ENCODE measurements at places on chromosomes 6 and 20.

DNA sequence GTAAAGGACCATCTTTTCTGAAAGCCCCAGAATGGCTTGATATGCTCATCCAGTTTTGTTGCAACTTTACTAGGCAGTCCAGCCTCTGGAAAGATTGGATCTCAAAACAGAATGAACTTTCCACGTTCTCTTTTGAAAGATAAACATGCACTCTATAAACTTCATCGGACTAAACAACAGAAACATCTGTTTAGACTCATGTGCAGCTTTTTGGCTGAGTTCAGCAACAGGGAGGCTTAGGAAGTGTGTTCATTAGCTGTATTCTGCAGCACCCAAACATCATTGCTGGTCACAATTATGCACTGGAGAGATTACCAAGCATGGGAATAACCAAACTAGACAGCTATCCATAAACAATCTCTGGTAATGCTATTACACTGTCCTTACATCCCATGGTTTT, 180.5 kb downstream of the TENT5A start:
- no peak for DNase-seq

- no peak for DNase-seq
Observed at GRCh38 chr6:111032484-111033140, 50.8 kb downstream of the RPF2 start.

- DNase-seq, result peak; percentile 9
Observed at GRCh38 chr6:13384506-13384905, 56.2 kb upstream of the TBC1D7 start.

- DNase-seq, result peak; percentile 38
Observed at GRCh38 chr20:1818895-1819294, 76.3 kb upstream of the SIRPA start.

GRCh38 chr6:116450769-116451740, 10.1 kb upstream of the CALHM6 start:
- no peak for DNase-seq

GRCh38 chr20:59438201-59438600, 137.8 kb downstream of the EDN3 start:
- no peak for DNase-seq

GRCh38 chr6:170344631-170345576, 38.3 kb downstream of the FAM120B start:
- no peak for DNase-seq

DNA sequence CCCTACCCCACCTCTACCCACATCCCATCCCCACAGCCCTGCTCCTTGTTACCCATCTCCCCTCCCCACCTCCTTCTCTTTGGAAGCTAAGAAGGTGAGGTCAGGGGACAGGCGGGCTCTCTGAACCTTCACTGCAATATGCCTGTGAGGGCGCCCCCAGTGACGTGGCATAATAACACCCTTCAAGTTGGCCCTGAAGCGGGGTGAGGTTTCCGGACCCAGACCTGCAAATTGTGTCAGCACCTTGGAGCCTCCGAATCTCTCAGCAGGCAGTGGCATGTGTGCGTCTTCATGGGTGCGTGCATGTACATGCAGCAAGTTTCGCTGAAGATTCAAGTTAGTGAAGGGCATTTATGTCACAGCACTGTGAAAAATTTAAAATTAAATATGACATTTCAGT, 114.6 kb downstream of the SOBP start:
- no peak for DNase-seq

DNA sequence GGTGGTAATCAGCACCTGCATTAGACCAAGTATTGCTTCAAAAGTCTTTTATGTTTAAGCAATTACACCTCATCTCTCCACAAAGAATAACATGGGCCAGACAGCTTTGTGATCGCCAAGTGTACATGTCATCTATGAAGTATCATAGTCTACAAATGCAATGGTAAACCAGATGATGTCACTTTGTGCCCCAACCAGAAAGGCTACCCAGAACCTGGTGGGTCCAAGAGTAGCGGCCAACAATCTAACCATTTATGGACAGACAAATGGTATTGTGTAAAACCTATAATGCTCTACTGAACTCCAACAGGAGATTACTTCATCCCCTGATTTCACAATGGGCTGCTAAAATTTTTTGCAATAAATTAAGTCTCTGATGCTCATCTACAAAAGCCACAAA, 295.9 kb downstream of the GMDS start:
- no peak for DNase-seq

DNA sequence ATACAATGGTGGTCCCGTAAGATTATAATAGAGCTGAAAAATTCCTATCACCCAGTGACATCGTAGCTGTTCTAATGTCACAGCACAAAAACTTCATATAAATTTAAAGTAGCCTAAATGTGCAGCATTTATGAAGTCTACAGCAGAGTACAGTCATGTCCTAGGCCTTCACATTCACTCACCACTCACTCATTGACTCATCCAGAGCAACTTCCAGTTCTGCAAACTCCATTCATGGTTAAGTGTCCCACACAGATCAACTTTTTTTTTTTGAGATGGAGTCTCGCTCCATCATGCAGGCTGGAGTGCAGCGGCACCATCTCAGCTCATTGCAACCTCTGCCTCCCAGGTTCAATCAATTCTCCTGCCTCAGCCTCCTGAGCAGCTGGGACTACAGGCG, 20.9 kb upstream of the KCNG1 start:
- no peak for DNase-seq

GRCh38 chr6:4935486-4935885, 68.4 kb downstream of the RPP40 start:
- DNase-seq, result no peak

GRCh38 chr20:25605148-25605547, 18.7 kb downstream of the NANP start:
- DNase-seq, result no peak

DNA sequence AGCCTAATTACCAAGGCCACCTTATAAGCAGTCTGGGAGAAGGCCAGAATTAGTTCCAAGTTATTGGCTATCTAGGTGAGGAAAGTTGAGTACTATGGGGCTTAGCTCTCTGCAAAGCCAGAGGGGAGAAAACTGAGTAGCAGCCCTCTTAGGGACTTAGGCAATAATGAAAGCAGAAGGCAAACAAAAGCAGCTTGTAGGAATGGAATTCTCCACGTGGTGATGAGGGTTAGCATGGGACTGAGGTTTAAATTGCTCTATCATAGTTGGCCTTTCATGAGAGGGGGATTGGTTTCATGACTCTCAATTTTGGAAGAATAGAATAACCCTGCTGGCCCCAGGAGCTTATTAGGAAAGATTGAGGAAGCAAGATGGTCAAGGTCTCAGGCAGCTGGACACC, 7.0 kb upstream of the UBE2J1 start:
- no peak for DNase-seq

DNA sequence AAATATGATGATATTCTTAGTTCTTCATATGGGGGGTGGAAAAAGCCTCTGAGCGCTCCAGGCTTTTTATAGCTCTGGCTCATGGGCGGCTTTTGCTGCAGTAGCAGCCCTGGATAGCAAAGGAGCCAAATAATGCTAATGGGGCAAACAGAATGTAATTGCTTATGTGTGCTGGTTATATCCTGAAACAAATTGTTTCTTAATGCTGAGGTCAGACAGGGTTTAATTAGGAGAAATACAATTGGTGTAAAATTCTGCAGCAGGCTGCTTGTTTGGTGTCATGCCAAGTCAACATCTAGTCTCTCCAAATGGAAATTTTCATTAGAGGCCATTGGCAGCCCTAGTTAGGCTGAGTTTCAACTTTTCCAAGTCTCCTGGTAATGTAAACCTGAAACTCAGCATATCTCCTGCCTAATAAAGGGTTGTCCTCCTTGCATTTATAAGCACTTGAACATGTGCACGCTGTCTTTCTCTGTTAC, 530.1 kb upstream of the NOX3 start:
- DNase-seq, result peak; percentile 70

DNA sequence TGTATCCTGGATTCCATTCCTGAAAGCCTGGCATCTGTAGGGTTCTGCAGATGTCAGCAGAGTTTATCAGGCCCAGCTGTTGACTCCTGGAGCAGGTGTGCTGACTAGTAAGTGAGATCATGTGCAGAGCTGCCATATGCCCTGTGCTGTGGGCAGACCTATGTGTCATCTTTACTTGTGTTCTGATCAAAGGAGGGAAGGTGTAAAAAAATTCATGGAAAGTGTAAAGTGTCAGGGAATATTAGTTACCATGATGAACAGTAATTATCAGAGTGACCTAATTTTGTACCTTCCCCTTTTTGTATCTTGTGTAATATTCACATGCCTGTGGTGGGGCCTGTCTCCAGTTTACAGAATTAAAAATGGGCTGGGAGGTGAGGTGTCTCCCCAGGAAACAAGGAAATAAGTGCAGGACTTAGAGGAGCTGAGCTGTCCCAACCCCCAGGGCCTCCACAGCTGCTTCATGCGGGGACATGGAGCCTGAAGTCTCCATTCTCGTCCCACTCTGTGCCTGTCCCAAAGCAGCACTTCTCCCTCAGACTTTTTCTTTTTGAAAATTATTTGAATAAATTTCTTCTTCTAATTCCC, 148.2 kb upstream of the GGTLC1 start:
- no peak for DNase-seq

- peak; percentile 62 for DNase-seq
Observed at GRCh38 chr20:25058847-25059810, 1.2 kb upstream of the ACSS1 start.
